Activated naive CD8-positive, alpha-beta T cell treated with anti-CD3 and anti-CD28 coated beads for 36 hours (primary cell): ENCODE measurements at places on chromosomes 6 and 20.

DNA sequence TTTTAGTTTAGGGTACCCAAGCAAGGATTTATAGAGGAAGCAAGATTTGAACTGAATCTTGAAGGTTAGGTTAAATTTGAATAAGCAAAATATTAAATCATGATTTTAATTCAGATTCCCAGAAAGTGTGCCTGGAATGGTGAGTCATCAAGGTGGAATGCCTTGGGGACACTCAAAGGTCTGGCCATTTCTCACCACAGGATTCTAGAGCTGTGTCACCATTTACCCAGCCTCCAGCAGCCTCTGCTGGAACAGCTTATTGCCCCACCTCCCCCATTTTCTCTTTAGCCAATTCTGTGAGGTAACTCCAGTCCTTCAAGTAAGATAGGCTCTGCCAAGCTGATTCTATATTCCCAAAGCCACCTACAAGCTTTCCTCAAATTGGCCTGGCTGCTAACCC, 181.4 kb downstream of the SIM1 start:
- H3K36me3 ChIP-seq: no peaks in the 10 kb centered on the region
- H3K27me3 ChIP-seq: no peaks in the 10 kb centered on the region
- no peak overlapping the region for H3K27ac ChIP-seq
- DNase-seq: no peak
- no peak overlapping the region for H3K4me3 ChIP-seq

GRCh38 chr6:157024745-157025144, 247.6 kb downstream of the ARID1B start:
- no peak overlapping the region for H3K27ac ChIP-seq
- no peak overlapping the region for H3K4me3 ChIP-seq
- DNase-seq: no peak

DNA sequence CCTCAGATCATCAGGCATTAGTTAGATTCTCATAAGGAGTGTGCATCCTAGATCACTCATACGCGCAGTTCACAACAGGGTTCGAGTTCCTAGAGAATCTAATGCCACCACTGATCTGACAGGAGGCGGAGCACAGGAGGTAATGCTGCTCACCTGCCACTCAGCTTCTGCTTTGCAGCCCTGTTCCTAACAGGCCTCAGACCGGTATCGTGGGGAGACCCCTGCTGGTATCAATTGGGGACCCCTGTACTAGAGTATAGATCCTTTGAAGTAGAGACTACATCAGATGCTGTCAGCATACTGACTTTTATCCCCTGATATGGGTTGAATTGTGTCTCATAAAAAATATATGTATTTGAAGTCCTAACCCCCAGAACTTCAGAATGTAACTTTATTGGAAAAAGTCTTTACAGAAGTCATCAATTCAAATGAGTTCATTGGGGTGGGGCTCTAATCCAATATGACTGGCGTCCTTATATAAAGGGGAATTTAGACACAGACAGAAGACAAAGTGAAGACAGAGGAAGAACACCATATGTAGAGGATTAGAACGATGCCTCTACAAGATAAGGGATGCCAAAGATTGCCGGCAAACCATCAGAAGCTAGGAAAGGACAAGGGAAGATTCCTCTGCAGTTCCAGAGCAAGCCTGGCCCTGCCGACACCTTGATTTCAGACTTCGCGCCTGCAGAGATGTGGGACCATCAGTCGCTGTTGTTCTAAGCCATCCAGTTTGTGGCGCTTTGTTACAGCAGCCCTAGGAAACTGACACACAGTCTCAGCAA, 104.4 kb upstream of the BTBD3 start:
- no peak overlapping the region for H3K4me3 ChIP-seq
- H3K4me1 ChIP-seq: no peaks in the 10 kb centered on the region
- H3K36me3 ChIP-seq: no peaks in the 10 kb centered on the region
- H3K27ac ChIP-seq: no peak overlapping the region
- no peak for DNase-seq

- peaks cover 60% of the 10 kb centered on the region for H3K36me3 ChIP-seq
- H3K27me3 ChIP-seq: no peaks in the 10 kb centered on the region
- H3K4me1 ChIP-seq: peaks cover 10% of the 10 kb centered on the region
- no peak for DNase-seq
- H3K4me3 ChIP-seq: no peak overlapping the region
Measured at GRCh38 chr6:151412909-151413308, 21.6 kb upstream of the ZBTB2 start.

- H3K27ac ChIP-seq: no peak overlapping the region
- DNase-seq: no peak
- H3K4me3 ChIP-seq: no peak overlapping the region
- no peaks in the 10 kb centered on the region for H3K4me1 ChIP-seq
- peaks cover 13% of the 10 kb centered on the region for H3K27me3 ChIP-seq
Measured at GRCh38 chr20:11214256-11214840, 540.5 kb upstream of the JAG1 start.

- DNase-seq: peak; percentile 22
- H3K4me3 ChIP-seq: no peak overlapping the region
Measured at GRCh38 chr6:156963712-156964700, 186.8 kb downstream of the ARID1B start.

DNA sequence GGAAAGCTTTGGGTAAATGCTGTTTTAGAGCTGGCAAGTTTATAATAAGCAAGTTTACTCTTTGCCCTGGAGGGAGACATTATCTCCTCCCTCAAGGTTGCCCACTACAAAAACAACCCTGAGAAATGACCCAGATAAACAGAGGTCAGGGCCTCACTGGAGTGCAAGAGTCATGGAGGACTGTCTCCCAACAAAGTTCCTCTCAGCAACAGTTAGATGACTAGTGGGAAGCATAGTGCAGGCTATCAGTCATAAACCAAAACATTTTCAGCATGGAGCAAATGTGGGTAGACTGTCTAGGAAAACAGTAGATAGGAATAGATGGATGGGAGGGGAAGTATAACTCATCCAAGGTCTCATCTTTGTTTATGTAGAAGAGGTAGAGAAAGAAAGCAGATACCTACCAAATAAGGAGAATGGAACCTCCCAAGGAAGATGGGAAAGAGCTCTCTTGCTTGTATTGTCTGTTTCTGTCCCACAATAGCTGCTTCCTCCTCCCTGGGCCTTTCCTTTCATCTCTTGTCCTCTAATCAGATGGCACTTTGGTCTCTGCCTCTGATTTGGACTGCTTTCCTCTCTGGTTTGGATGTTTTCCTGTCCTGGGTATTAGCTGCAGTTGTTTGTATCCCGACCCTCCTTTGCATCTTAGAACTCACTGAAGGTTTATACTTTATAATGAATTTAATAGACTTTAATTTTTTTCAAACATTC, 95.4 kb downstream of the WASF1 start:
- DNase-seq: no peak
- H3K4me3 ChIP-seq: no peak overlapping the region
- H3K36me3 ChIP-seq: no peaks in the 10 kb centered on the region
- H3K4me1 ChIP-seq: no peaks in the 10 kb centered on the region
- peaks cover 9% of the 10 kb centered on the region for H3K27me3 ChIP-seq
- H3K27ac ChIP-seq: no peak overlapping the region

DNA sequence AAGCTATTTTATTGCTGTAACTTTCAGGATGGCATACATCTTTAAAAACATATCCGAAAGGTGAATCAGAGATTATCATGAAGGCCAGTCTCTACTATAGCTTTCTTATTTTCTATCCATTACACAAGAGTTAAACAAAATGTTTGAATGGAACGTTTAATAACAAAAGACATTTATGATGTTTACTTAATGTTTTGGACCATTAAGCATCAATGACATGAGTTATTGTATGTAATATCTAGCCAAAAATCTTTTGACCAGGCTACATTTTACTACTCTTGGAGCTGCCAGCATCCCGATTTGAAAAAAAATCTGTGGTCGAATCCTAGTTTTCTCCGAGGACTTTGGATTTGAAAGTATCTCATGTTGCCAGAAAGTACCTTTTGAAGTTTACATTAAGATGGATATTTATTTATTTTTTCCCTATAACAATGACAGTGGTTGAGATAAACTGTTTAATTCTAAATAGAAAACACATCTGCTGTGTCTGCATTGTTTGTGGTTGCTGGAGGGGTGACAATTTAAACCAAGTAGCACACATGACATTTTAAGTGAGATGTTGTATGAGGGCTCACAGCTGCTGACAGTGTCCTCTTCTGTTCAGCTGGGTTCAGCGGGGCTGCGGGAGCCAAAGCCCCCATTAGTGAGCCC, 293.7 kb upstream of the TCF21 start:
- no peak overlapping the region for H3K4me3 ChIP-seq
- no peaks in the 10 kb centered on the region for H3K27me3 ChIP-seq
- DNase-seq: no peak

GRCh38 chr6:148441454-148441911, 98.8 kb downstream of the SASH1 start:
- no peaks in the 10 kb centered on the region for H3K36me3 ChIP-seq
- no peak for DNase-seq
- no peak overlapping the region for H3K27ac ChIP-seq
- H3K4me1 ChIP-seq: peaks cover 5% of the 10 kb centered on the region

GRCh38 chr6:89242574-89243330, 25.6 kb upstream of the GABRR1 start:
- H3K36me3 ChIP-seq: no peaks in the 10 kb centered on the region
- peaks cover 20% of the 10 kb centered on the region for H3K4me1 ChIP-seq
- H3K27ac ChIP-seq: no peak overlapping the region
- DNase-seq: no peak
- H3K27me3 ChIP-seq: peaks cover 7% of the 10 kb centered on the region

DNA sequence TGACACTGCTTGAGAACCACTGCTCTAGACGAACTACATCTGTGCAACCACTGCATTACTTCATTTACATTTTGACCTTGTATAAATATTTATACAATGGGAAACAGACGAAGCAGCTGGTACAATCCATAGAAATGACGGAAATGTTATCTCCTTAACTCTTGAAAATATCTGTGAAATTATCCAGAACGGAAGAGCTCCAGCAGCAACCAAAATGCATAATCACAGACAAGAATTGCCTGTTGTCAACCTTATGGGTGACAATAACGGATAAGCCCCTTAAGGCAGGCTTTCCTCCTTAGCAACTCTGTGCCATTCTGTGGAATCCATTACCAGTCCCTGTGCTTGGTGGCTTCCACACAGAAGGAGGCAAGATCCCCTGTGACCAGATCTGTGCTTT, 115.4 kb downstream of the DTNBP1 start:
- no peak overlapping the region for H3K27ac ChIP-seq
- no peaks in the 10 kb centered on the region for H3K27me3 ChIP-seq
- H3K4me1 ChIP-seq: peaks cover 12% of the 10 kb centered on the region
- H3K36me3 ChIP-seq: peaks cover 19% of the 10 kb centered on the region
- H3K4me3 ChIP-seq: no peak overlapping the region

- H3K4me3 ChIP-seq: no peak overlapping the region
- H3K36me3 ChIP-seq: no peaks in the 10 kb centered on the region
- no peaks in the 10 kb centered on the region for H3K4me1 ChIP-seq
- no peak overlapping the region for H3K27ac ChIP-seq
Measured at GRCh38 chr6:18978337-18979128, 591.4 kb downstream of the RNF144B start.
